ENCODE measurements at places on chromosomes 6 and 20. TPM values are rescaled to one million over a fixed set of nuclear protein-coding genes. Genes with fewer than 3 reads are reported as not detected.

TRIM15 gene
- not detected for total RNA-seq

RNF144B gene
- 1.2 TPM for total RNA-seq

BNIP5 gene
- total RNA-seq: not detected

LTB gene
- total RNA-seq: not detected

SLC12A5 gene
- not detected for total RNA-seq

OR2J3 gene
- not detected for total RNA-seq

TBX18 gene
- 27.1 TPM for total RNA-seq

AURKA gene
- total RNA-seq: 29.1 TPM

SEL1L2 gene
- not detected for total RNA-seq

WFDC5 gene
- not detected for total RNA-seq

TREML1 gene
- not detected for total RNA-seq

TFAP2D gene
- not detected for total RNA-seq

PCK1 gene
- total RNA-seq: not detected

TPD52L1 gene
- total RNA-seq: 21.7 TPM

SGK2 gene
- total RNA-seq: 0.09 TPM

SYNDIG1 gene
- 1.6 TPM for total RNA-seq

TULP1 gene
- not detected for total RNA-seq

RPS6KA2 gene
- 89.7 TPM for total RNA-seq

OPRM1 gene
- total RNA-seq: not detected

ESR1 gene
- 2.7 TPM for total RNA-seq

BPIFB4 gene
- not detected for total RNA-seq

WFDC10B gene
- total RNA-seq: not detected

LRRC1 gene
- 8.3 TPM for total RNA-seq

TGM3 gene
- 0.08 TPM for total RNA-seq

CST3 gene
- total RNA-seq: 355 TPM

SNAP91 gene
- total RNA-seq: 0.36 TPM

SLC35F1 gene
- not detected for total RNA-seq

PAX1 gene
- not detected for total RNA-seq

PRR18 gene
- total RNA-seq: not detected

COL21A1 gene
- total RNA-seq: 29.5 TPM

LRFN2 gene
- total RNA-seq: not detected
